ENCODE measurements at places on chromosomes 2 and 18.

DNA sequence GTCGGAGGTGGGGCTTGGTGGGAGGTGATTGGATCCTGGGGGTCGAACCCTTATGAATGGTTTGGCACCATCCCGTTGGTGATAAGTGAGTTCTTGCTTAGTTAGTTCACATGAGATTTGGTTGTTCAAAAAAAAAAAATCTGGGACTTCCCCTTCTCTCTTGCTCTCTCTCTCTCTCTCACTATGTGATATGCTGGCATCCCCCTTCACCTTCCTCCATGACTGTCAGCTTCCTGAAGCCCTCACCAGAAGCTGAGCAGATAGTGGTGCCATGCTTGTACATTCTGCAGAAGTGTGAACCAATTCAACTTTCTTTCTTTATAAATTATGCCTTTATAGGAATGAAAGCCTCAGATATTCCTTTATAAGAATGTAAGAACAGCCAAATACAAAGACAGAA lies 269.7 kb upstream of the APCDD1 start:
- DNase-seq: no peak

- no peak for DNase-seq
These were observed 93.5 kb upstream of the KIF5C start for GRCh38 chr2:148781544-148781943.

GRCh38 chr2:95058989-95059641 lies 33.6 kb downstream of the MAL start:
- DNase-seq: no peak

- no peak for DNase-seq
These were observed 42.1 kb upstream of the TAF1B start for GRCh38 chr2:9800975-9801726.

DNA sequence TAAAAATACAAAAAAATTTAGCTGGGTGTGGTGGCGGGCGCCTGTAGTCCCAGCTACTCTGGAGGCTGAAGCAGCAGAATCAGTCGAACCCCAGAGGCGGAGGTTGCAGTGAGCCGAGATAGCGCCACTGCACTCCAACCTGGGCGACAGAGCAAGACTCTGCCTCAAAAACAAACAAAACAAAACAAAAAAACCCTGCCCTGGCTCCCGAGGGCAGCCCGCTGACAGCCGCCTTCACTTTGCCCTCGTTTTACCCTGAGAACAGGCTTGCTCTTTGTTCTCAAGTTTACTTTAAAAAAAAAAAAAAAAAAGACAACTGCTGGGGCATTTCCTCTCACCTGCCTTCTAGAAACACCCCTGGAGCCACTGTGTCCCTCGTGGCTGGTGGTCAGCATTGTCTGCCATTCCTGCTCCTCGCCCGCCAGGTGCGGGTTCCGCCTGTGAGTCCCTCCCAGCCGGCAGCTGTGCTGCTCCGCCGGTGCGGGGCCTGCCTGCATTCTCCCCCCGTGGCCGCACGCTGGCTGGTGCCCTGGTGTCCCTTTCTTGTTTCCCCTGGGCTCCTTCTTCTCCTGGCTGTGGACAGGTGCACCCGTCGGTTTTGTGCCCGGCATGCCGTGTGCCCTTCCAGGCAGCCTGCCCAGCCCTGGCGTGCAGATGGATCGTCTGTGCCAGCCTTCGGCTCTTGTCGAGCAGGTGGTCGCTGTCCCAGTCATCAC lies 105.7 kb downstream of the USP40 start:
- DNase-seq: no peak

DNA sequence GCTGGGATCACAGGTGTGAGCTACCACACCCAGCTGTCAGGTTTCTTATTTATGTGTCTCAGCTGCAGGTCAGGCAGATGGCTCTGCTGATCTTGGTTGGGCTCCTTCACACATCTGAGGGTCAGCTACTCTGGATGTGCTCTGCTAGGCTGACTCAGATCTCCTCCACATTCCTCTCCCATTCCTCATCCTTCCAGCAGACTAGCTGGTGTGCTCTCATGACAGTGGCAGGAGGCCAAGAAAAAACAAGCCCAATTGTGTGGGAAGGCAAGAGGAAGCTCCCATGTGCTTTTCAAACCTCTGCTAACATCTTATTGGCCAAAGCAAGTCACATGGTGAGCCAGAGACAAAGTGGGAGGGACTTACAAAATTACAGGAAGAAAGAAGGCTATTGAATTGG lies 11.7 kb upstream of the MSH6 start:
- DNase-seq: no peak

- DNase-seq: no peak
These were observed at the start of gene TNFAIP6 for GRCh38 chr2:151357359-151357758. TSS of gene TNFAIP6 (plus strand) at chr2:151357592. CDS start at chr2:151357667, 75 bp downstream.

Measured in activated naive CD4-positive, alpha-beta T cell (primary cell).